Activated CD4-positive, alpha-beta T cell treated with anti-CD3 and anti-CD28 coated beads for 4 hours (primary cell): ENCODE measurements at places on chromosomes 2 and 18.

- no peak for DNase-seq
These were observed 1111.6 kb upstream of the ZEB2 start for GRCh38 chr2:145631561-145631960.

- no peak for DNase-seq
These were observed 46.5 kb upstream of the EPG5 start for GRCh38 chr18:46013484-46014189.

DNA sequence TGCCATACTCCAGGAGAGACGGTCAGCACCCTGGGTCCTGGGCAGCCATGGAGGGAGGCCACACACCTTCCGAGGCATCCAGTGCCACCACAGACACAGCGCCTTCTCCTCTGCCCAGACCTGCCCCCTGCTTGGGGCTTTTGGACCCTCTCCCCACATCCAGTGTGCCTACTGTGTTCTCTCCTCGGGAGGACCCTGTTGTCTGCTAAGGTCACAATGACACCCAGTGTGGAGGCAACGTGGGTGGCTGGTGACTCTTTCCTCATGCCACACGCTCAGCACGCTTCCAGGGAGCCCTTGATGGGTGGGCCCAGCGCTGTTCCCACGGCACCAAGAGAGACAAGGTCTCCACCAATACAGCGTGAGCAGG lies 251.9 kb downstream of the EIPR1 start:
- no peak for DNase-seq

- no peak for DNase-seq
These were observed 46.8 kb downstream of the ZC3H15 start for GRCh38 chr2:186532891-186533290.

DNA sequence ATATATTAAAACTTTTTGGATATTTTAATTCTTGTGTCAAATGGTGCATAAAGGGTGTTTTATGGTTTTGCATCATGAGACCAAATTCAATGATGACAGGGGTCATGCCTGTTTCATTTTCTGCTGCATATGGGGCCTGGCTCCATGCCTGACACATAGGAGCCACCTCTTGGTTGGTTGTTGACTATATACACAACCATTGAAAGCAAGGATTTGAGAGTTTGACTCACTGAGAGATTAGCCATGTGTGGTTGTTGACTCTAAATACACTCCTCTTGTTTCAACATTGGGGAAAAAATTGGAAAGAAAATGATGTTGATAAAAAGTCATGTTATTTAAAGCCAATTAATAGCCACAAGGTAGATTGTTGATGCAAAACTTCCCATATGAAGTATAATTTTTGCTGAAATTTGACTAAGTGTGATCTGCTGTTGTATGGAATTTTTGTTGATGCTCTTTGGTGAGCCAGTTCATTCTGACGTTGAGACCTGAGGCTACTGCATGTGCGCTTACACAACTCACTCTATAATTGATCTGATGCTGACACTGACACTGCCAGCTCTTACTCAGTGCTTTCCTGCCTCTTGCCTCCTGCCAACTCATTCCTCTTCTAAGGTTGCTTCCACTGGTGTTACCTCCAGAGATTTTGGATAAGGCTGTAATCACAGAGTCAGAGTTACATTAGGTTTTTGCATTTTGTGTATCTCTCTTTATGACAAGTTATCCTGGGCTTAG lies 446.2 kb upstream of the SLC14A2 start:
- no peak for DNase-seq

DNA sequence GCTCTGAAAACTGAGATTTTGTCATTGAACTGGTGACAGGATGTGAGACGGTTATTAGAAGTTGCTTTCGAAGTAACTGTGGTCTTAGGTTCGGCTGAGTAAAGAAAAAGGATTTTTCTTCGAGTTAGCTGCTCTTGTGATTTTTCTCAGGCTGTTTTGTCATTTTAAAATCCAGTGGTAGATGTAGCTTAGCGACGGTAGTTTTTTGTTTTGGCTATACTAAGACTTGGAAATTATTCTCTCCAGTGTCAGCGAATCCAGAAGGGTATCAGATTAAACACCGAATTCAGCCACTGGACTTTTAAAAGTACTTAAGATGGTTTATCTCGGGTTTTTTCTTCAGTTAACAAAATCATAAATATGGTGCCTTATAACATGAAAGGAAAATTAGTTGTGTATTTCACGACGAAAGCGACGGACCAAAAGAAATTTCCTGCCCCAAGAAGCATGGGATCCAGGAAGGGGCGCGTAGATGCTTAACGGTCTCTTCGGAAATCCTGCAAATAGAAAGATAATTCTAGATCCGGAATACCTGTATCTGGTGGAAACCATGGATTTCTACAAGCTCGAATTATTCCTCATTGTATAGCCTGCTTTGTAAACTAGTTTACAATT lies 1.2 kb downstream of the SFT2D3 start:
- no peak for DNase-seq

- no peak for DNase-seq
These were observed 81.0 kb downstream of the SUMO1 start for GRCh38 chr2:202157211-202157990.

DNA sequence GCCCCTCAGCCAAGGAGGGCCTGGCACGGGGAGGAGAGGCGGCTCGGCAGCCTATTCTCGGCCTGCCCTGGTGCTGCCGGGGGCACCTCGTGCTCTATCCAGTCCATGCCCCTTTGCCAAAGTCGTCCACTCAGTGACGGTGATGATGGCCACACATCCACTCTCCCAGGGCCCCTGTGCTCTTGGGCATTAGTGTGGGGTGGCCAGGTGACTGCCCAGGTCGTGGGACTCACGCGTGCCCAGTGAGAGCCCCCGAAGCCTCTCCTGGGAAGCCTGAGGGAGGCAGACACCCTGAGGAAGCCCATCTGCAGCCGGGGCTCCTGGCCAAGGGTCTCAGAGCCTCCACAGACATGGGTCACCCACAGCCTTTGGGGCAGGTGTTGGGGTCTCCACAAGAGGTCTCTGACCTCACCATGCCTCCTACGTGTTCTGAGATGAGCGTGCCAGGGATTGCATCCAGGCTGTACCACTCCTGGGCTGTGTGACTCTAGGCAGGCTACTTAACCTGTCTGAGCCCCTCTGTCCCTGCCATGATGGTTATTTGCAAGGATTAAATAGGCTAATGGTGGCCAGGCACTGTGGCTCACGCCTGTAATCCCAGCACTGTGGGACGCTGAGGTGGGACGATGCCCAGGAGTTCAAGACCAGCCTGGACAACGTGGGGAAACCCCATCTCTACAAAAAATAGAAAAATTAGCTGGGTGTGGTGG lies 12.9 kb downstream of the RAMP1 start:
- DNase-seq: no peak

- DNase-seq: no peak
These were observed 122.4 kb downstream of the SETBP1 start for GRCh38 chr18:44803019-44803650.

DNA sequence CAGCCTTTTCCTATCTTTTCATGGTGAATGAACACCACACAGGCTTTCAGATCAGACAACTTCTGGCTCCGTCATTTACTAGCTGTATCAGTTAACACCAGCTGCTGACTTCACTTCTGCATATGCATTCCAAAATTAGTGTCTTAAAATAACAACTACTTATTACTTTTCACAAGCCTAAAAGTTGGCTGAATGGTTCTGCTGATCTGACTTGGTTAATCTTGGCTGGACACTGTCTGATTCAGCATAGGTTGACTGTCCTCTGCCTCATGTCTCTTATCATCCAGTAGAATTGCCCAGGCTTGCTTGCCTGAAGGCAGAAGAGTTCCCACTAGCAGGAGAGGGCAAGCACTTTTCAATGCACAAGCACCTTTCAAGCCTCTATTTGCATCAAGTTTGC lies 72.7 kb downstream of the MARCHF4 start:
- DNase-seq: no peak

DNA sequence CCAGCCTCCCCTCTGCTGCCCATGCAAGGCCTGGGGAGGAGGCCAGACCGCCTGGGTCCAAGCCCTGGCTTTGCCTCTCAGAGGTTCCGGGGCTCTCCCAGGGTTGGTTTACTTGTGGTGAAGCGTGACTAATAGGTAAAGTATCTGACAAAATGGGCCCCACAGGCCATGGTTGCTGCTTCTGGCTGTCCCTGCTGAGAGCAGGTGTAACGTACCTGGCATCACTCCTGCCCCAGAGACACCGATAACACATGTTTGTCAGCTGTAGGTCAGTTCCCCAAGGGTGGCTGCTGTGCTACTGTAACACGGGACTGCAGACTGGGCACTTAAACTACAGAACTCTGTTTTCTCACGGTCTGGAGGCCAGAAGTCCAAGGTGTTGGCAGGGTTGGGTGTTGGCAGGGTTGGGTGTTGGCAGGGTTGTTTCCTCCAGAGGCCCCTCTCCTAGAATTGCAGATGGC lies 34.1 kb downstream of the ODC1 start:
- DNase-seq: no peak

GRCh38 chr2:232592772-232593395 lies 40.5 kb upstream of the EFHD1 start:
- no peak for DNase-seq

DNA sequence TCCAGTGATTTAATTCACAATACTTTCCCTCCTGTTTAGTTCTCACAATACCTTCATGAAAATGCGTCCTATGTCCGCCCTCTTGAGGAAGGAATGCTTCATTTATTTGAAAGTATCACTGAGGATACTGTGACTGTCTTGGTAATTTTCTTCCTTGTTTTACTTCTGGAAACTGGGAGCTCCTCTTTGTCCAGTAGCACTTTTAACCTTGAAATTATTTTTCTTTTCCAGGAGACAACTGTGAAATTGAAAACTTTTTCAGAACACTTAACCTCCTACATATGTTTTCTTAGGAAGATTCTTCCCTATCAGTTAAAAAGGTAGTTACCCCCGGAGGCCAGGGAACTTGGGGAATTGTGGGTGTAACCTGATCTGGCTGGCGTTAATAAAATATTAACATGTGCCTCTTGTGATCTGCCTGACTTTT lies 58.9 kb upstream of the STON1 start:
- no peak for DNase-seq

GRCh38 chr2:241551599-241551997 lies 6.9 kb upstream of the BOK start:
- no peak for DNase-seq

DNA sequence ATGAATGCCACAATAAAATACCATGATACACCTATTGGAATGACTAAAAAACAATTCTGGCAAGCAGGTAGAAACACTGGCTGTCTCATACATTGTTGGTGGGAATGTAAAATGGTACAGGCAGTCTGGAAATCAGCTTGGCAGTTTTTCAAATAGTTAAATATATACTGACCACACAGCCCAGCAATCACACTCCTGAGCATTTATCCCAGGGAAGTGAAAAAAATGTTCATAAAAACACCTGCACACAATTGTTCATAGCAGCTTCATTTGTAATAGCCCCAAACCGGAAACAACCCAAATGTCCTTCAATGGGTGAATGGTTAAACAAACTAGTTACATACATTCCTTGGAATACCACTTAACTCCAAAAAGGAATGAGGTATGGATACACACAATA lies 137.2 kb downstream of the TFCP2L1 start:
- no peak for DNase-seq

DNA sequence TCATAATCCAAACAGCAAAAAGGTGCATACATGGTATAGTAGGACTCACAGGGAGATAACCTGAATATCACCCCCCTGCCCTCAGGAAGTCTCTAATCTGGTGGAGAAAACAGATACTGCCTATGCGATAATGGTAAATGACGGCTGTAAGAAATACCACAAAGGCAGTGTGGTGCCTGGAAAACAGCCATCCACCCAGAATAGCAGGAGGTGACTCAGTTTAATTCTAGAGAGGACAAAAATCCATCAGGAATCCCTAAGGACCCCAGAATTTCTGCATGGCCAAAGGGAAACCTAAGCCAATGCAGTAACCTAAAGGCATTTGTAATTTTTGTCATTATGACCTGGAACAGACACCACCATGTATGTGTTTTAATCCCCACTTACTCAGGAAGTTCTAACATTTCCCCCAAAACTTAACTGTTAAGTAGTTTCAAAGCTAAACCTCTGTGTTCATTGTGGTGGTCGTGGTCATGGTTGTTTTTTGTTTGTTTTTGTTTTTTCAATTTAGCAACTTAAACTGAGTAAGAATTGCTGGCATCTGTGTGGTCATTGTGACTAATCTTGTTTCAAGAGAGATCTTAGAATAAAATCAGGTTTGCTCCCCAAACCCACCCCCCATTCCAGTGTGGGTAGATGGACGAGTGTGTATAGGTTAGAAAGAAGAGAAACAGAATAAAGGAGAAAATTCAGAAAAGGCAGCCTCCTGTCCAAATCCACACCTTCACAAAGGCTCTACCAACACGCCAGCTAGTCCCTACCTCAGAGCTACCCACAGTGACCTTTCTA lies 121.5 kb upstream of the CDCA7 start:
- DNase-seq: no peak

GRCh38 chr2:64330281-64331113 lies 123.5 kb upstream of the LGALSL start:
- DNase-seq: peak; percentile 81

DNA sequence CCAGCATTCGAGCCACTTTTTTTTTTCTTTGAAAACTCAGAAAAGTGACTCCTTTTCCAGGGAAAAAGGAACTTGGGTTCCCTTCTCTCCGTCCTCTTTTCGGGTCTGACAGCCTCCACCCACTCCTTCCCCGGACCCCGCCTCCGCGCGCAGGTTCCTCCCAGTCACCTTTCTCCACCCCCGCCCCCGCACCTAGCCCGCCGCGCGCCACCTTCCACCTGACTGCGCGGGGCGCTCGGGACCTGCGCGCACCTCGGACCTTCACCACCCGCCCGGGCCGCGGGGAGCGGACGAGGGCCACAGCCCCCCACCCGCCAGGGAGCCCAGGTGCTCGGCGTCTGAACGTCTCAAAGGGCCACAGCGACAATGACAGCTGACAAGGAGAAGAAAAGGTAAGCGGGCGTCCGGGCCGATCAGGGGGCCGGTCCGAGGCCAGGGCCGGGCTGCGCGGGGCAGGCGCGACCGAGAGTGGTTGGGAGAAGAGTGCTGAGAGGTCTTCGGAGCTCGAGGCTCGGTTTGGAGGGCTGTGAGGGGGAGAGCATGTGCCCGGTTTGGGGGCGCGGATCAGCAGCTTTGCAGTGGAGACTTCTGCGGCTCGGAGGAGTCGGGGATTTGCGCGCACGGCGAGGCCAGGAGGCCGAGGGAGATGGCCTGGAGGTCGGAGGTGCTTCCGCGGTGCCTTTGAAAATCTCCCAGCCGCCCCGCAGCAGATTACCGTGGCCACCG lies 502 bp downstream of the EPAS1 start:
- peak; percentile 84 for DNase-seq

- DNase-seq: no peak
These were observed 21.9 kb upstream of the ALPI start for GRCh38 chr2:232434091-232434490.

DNA sequence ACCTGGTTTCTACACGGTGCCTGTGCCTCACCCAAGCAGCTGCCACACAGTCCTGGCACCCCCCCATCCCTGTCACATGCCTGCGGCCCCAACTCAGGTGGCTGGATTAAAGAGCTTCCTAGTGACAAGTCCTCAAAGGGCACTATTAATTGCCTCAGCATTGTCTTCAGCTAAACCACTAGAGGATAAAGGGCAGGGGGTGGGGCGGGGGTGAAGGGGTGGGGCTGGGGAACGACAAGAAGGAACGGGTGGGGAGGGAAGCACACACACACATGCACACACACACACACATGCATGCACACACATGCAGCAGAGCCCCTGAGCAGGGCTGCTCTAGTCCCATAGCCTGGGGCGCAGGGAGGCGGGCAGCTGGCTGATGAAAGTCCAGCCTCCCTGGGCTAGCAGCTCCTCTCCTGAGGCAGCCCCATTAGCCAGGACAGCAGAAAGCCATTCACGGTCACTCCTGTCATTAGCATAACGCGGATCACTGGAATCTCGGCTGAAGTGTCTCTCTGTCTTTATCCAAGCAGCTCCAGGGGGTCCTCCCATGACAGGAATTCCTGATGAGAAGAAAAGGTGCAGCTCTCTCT lies 7.4 kb upstream of the TEX261 start:
- DNase-seq: no peak
